Calu3 (cell line): ENCODE measurements at places on chromosomes 11 and 22.

GRCh38 chr11:69295995-69296889 is 2.3 kb downstream of the MYEOV start:
- peak; percentile 52 for DNase-seq

- DNase-seq: no peak
These were observed 25.1 kb downstream of the ADAMTS8 start for GRCh38 chr11:130403271-130403804.

GRCh38 chr11:68584991-68585524 is 99.3 kb upstream of the GAL start:
- DNase-seq: no peak

DNA sequence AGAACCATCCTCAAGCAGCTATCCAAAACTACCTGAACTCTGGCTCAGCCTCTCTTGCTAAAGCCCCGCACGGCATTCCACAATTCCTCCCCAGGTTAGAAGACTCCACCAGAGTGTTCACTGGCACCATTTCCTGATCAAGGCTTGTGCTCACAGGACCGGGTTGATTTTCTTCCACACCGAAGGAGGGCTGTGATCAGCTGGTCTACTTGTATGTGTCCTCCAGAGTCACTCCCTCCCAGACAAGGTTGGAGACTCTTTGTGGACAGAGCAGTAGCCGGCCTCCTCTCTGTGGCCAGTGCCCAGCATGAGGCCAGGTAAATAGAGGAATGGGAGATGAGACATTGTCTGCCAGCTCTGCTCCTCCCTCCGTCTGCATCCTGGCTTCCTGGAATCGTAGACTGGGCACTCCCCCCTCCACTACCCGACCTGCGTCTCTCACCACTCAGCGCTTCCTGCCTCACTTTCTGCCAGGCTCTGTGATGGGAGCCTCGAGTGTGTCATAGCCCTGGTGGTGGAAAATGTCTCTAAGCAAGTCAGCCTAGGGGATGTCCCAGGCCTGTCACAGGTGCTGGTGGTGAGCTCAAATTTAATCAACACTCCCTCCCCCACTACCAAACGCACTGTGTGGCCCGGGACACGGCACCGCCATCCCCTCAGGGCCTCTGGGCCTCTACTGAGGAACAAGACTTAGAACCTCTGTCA is 12.5 kb upstream of the TMPRSS6 start:
- no peak for DNase-seq

- no peak for DNase-seq
These were observed 65.6 kb upstream of the EIF3D start for GRCh38 chr22:36594569-36594968.
